Epithelial cell of prostate (primary cell): ENCODE measurements at places on chromosomes 11 and 22.

- DNase-seq, result peak; percentile 99
Observed at GRCh38 chr11:112156956-112157766, 6.7 kb downstream of the IL18 start.

GRCh38 chr22:40432157-40432556 lies 61.8 kb downstream of the SGSM3 start:
- DNase-seq, result no peak

DNA sequence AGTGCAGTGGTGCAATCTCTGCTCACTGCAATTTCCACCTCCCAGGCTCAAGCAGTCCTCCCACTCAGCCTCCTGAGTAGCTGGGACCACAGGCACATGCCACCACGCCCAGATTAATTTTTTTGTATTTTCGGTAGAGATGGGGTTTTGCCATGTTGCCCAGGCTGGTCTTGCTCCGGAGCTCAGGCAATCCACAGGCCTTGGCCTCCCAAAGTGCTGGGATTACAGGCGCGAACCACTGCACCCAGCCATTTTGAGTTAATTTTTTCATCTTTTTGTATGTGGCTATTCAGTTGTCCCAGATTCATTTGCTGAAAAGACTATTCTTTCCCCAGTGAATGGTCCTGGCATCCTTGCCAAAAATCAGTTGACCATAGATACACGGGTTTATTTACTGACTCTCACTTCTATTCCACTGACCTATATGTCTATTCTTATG lies 63.6 kb downstream of the MAPK1 start:
- DNase-seq, result no peak

DNA sequence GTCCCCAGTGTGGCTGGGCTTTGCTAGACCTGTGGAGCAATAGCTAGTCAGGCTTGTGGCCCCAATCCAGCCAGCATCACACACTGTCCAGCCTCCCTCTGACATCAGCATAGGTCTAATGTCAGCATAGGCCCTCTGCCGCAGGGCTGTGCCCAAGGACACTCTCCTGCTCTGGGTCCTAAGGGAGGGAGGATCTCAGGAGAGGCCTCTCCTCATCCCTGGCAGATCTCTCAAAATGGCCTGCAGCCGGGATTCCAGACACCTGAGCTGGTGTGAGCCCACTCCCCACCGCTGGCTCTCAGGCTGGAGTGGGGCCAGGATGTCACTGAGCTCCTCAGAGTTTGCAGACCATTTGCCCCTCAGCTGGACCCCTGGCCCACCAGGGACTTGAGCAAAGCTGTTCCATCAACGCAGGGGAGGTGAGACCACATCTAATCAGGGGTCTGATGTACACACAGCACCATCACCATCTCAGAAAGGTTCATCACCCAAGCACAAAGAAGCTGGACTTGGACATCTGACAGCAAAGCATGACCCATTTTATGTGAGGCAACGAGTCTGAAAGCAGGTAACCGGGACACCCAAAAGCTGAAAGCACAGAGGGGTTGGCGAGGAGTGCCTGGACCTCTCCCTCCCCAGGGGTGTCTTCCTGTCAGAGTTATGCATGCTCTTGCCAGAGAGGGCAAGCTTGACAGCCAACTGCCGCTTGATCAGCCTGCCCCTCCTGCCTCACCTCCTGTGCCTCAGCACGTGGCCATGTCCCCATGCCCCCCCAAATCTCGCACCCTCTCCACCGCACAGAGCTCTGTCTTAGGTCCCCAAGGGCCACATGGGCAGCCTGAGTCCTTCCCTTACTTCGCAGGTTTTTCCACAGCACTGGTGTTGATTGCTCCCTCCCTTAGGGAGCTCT lies 69.7 kb upstream of the SEPTIN5 start:
- DNase-seq, result no peak

DNA sequence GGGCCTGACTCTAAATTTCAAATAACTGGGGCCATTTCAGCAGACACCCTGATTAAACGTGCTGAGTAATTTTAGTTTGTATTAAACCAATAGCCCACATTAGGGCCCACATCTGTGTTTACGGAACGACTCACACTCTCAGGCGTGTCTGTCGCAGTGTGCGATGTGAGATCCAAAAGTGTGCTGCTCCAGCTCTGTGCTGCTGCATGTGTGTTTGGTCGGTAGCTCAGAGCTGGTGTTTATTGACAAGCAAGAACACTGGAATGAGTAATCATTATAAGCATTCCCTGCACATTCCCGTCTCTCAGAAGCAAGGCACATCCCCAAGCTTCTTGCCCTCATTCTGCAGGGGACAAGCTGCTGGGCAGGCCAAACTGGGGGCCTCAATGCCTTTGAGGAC lies 7.8 kb downstream of the OPCML start:
- no peak for DNase-seq

- no peak for DNase-seq
Observed at GRCh38 chr11:49499117-49499516, 290.7 kb upstream of the FOLH1 start.

DNA sequence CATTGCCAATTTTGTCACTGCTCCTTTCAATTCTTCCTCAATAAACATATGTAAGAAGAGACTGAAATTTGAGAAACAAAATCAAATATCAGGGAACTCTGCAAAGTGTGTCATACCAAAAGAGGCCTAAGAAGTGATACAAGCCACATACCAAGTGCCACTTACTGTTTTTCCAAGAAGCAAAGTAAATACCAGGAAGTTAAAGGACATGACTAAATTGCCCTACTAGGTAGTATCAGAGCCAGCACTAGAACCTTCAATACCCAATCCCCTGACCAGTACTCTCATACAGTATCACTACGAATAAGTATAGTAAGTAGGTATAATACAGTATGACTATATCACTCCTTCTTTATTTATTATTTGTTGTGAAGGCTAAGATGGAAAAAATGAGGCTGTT lies 13.6 kb downstream of the MAML2 start:
- DNase-seq, result no peak

DNA sequence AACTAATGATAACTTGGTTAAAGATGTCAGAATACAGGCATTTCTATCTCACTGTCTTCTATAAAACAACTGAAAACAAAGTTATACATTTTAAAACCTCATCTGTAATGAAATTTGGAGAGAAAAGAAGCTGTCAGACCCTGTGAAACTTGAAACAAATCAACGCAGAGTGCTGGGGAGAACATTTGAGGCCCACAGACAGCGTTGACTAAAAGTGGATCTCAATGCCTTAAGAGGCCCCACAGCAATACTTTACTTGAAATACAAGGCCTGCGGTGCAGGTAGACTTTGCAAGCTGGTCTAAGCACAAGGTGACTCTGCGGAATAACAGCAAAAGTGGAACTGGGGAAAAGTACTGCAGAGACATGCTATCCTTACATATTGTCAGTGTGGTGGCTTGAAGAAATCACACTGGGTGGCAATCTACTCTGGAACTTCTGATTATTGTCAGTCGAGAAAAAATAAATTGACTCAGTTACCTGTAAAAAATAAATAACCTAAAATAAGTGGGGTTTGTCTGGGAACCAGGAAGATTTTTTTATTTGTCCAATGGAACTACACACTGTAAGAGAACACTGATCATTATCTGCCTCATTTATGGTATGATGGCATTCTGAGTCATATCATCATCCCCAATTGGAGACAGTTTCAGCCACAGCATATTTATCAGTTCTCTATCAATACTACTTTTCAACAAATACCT lies 138.9 kb downstream of the LUZP2 start:
- peak; percentile 41 for DNase-seq

DNA sequence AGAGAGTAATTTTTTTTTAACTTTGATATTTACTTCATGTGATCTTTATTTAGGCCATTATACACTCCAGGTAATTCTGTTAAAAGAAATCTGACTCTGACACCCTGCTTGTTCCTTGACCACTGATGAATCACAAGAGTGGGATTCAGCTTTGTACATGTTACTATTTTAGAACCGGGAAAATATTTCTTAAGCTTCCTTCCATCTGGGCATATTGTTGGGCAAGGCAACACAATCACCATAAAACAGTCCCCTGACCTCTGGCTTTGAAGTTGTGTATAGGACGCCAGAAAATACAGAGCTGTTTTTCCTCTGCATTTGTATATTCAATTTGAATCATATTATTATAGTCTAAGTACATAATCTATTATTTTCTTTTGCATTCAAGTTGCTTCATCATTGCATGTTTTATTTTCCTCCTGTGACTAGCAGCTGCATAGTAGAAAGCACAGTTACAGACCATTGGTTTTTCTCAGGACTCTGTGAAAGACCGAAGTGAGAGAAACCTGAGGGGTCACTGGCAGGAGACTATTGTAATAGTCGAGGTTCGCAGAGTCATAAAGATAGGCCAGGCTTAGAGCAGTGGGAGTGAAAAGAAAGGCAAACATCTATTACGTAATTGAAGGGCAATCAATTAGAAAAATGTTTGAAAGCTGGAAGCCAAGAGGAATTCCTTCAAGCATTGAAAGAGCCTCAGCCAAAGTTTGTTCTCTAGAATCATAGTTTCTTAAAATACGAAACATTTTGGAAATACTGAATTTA lies 51.8 kb upstream of the SLC36A4 start:
- no peak for DNase-seq

GRCh38 chr11:439315-440064 lies 2.3 kb downstream of the ANO9 start:
- no peak for DNase-seq

- no peak for DNase-seq
Observed at GRCh38 chr11:72985645-72986044, 156.5 kb downstream of the FCHSD2 start.

- DNase-seq, result no peak
Observed at GRCh38 chr11:93526641-93527583, 16.3 kb downstream of the SMCO4 start.

DNA sequence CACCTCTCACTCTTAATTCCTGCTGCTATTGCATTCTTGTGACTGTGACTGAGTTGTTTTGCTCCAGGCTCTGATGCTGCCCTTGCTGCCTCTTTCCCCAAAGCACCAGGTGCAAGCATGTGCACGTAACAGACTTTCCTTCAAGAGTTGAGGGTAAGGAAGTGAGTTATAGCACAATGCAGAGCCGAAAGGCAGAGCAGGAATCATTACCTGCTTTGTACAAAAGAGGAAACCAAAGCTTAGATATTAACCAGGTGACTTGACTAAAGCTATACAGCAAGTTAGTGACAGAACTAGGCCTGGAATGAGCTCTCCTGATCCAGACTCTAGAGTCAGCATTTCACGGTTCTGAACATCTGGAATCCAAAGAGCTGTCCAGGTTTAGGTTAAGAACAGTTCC lies 33.6 kb downstream of the NEU3 start:
- DNase-seq, result no peak

DNA sequence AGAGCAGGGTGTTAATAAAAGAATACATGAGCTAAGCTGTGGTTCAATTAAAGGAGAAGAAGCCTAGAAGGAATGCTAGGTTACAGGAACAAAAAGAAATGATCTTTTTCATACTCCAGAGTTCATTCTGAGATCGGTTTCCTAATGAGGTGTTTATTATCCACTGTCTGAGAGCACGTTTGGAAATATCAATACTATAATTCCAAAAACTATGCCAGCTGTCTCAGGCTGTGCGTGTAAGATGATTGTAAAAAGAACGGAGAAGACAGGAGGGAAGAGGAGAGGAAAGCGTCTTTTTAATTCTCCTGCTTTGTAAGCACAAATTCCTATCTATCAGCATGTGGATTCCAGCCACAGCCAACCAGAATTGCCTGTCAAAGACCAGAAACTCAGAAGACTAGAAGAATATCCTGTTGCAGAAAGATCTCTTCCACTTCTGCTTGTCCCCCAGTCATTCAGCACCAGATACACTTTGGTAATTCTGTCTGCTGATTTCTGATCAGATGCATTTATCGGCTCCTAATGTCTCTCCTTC lies 25.7 kb downstream of the APOL5 start:
- no peak for DNase-seq

GRCh38 chr11:69696749-69697468 lies 6.9 kb downstream of the FGF19 start:
- no peak for DNase-seq

GRCh38 chr11:119618208-119618909 lies 110.6 kb downstream of the NECTIN1 start:
- DNase-seq, result no peak

DNA sequence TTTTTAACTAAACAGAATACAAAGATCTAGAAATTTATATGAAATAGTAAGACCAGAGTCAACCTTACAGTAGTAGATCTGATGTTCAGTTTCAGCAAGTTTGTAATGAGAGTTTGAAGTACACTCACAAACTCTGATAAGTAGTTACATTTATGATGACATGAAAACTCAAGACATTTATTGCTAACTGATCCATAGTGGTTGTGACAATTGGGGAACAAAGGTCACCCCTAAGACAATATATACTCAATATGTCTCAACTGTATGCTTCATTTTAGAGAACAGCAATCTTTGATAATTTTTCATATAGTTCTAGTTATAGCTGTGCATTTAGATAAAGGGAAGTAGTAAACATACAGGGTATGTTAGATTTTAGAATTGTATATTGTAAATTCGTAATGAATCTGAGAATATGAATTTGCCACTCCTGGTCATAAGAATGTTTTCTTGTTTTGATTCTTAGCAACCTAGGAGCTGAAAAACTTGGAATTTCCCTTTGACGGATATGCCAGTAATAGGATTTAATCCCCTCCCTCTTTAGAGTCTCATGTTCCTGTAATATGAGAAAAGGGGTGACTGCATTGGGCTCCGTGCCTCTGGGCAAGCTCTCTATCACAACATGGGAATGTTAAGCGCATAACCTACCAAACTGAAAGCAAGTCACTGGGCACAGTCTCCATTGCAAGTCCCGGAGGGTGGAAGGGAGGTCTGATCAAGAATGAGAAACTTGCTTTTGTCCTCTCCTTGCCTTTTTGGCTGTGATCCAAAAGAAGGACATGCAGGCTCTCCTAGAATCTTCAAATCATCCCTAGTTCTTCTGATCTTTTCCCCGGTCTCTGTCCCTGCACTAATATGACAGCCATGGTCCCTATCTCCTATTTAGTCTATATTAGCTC lies 11.4 kb downstream of the OR10D3 start:
- DNase-seq, result no peak

GRCh38 chr11:116478669-116479668 lies 293.8 kb downstream of the BUD13 start:
- DNase-seq, result no peak

DNA sequence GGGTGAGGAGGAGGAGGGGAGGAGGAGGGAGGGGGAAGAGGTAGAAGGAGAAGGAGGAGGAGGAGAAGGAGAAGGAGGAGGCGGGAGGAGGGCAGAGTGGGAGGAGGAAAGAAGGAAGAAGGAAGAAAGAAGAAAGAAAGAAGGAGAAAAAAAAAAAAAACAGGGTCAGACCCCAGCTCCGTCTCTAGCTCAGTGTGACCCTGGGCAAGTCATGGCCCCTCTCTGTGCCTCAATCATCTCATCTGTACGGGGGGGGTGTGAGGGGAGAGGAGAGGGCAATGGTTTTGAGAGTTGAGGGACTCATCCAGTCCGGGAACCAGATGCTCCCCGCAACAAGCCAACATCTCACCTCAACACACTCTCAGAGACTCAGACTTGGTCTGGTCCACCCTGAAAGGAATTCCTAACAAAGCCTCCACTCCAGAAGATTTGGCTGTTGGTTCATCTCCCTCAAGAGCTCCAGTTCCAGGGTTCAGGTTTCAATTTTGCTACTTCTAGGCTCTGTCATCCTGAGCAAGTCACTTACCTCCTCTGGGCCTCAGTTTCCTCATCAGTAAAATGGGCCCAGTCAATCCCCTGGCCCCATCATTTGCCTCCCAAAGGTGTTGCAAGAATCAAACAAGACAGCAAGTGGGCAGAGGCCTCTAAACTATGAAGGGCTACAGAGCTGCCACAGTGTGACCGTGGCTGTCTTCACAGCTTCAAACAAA lies 7.7 kb downstream of the CARD10 start:
- no peak for DNase-seq
